ENCODE measurements at places on chromosomes 5 and 9.

DNA sequence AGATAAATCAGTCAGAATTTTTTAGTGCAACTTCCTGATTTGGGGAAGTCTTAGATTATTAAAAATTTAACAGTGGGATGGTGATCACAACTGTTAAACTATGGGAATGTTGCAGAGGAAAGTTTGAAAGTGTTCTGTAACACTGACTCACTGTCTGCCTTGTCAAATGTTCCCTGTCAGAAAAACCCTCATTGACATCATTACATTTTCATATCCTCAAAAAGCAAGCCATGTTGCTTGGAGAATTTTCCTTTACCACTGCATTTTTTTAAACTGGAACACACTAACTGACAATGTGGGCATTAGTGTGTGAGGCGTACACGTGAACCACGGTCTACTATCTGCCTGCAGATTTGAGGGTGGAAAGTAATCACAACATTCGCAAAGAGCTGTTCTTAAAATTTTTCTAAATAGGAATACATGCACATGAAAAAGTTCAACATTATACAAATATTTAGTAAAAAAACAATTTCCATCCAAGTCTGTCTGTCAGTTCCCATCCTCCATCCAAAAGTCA, 28.6 kb upstream of the IL7R start:
- no peak for DNase-seq

DNA sequence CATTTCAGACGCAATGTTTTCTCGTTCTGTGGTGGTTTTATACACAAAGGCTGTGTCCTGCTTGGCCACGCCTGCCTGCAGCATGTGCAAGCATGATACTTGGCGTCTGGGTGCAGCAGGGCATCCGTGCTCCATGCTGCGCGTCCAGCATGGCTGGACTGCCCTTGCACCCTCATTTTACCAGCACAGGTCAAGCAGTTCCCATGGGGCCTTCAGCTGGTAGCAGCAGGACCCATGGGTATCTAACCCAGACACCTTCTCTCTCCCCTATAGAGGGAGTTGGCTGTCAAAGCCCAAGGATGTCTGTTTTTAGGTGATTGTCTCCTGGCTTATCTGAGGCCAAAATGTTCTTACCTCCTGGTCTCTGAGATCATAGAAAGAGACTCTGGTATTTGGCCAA, 158.3 kb upstream of the PITX1 start:
- DNase-seq = no peak

DNA sequence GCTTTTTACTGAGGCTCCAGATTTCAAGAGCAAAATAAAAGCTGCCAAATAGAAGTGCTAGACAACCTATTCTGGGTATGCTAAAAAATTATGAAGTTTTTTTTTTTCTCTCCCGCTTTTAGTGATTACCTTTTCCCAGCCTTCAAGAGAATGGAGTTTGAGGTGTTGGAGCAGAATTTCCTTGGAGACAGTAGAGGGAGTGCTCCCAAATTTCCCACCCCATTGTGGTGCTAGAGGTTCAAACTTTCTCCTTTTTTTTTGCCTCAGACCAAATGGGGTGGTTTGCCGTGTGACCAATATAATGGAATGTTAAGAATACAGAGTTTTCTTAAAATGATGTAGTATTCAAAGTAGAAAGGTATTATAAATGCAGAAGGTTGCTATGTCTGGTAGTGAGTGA, 244.2 kb upstream of the RIOK2 start:
- DNase-seq = no peak

- DNase-seq = no peak
Measured at GRCh38 chr9:136177224-136177623, 27.7 kb downstream of the LHX3 start.

DNA sequence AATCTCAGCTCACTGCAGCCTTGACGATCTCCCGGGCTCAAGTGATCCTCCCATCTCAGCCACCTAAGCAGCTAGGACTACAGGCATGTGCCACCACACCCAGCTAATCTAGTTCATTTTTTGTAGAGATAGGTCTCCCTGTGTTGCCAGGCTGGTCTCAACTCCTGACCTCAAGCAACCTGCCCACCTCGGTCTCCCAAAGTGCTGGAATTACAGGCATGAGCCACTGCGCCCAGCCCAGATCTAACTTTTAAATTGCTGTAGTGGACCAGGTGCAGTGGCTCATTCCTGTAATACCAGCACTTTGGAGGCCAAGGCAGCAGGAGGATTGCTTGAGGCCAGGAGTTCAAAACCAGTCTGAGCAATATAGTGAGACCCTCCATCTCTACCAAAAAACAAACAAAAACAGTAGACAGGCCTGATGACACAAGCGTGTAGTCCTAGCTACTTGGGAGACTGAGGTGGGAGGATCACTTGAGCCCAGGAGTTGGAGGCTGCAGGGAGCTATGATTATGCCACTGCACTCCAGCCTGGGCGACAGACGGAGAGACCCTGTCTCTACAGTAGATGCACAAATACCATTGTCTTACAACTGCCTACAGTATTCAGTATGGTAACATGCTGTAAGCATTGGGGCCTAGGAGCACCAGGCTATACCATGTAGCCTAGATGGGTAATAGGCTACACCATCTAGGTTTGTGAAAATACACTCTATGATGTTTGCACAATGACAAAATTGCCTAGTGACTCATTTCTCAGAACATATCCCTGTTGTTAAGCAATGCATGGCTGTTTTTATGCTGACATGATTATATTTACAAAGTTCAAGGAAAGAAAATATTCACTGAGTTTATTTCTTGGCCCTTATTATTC, 1.5 kb upstream of the SIT1 start:
- no peak for DNase-seq
